ENCODE measurements at places on chromosomes 5 and 9. TPM values are rescaled to one million over a fixed set of nuclear protein-coding genes. Genes with fewer than 3 reads are reported as not detected.

The MYO10 gene
- 23.1 TPM for total RNA-seq

The NUTM2F gene
- not detected for total RNA-seq

The SLC6A19 gene
- not detected for total RNA-seq

The ZNF883 gene
- total RNA-seq: 18.4 TPM

The IFNA2 gene
- total RNA-seq: not detected

The ZNF483 gene
- total RNA-seq: 6.5 TPM

The HARS1 gene
- total RNA-seq: 162 TPM

The LRRC26 gene
- total RNA-seq: 0.98 TPM

The FOXD1 gene
- 2.8 TPM for total RNA-seq

The ARL14EPL gene
- not detected for total RNA-seq

The FLT4 gene
- total RNA-seq: 0.17 TPM

The STXBP1 gene
- total RNA-seq: 402 TPM

The ADCY2 gene
- total RNA-seq: 3.8 TPM

The WNT8A gene
- total RNA-seq: not detected

The MYMK gene
- not detected for total RNA-seq

The RANBP3L gene
- total RNA-seq: not detected

The TBC1D9B gene
- total RNA-seq: 81.8 TPM

The DAB2IP gene
- 32.9 TPM for total RNA-seq

The TESK1 gene
- 28.7 TPM for total RNA-seq

The KIAA0825 gene
- 1.2 TPM for total RNA-seq

The IL17B gene
- 0.88 TPM for total RNA-seq

The SKP2 gene
- total RNA-seq: 47.8 TPM

The CDH9 gene
- 3.6 TPM for total RNA-seq

The CLINT1 gene
- 38.0 TPM for total RNA-seq

The DOK3 gene
- total RNA-seq: 29.2 TPM

The RNF208 gene
- 24.8 TPM for total RNA-seq

The PRELID2 gene
- 4.6 TPM for total RNA-seq

The RASA1 gene
- total RNA-seq: 55.1 TPM

The PCDHGA5 gene
- total RNA-seq: 4.6 TPM

The NME5 gene
- total RNA-seq: 0.71 TPM

The AMBP gene
- total RNA-seq: 0.29 TPM

The ANKRD31 gene
- 0.42 TPM for total RNA-seq

The FOXD4L4 gene
- total RNA-seq: 0.20 TPM

The LMBRD2 gene
- 32.8 TPM for total RNA-seq

The STK32A gene
- 3.2 TPM for total RNA-seq

The PCDHGA12 gene
- 6.1 TPM for total RNA-seq

The BNC2 gene
- 15.2 TPM for total RNA-seq

The OR13F1 gene
- not detected for total RNA-seq

The PCDHB13 gene
- total RNA-seq: 12.7 TPM

The BDP1 gene
- total RNA-seq: 37.0 TPM

The ABHD17B gene
- 41.2 TPM for total RNA-seq

The KCNN2 gene
- total RNA-seq: 2.3 TPM

The FOXD4 gene
- 0.76 TPM for total RNA-seq

The SPATA31A1 gene
- total RNA-seq: 0.15 TPM

The IRX1 gene
- total RNA-seq: 69.3 TPM

The C9orf153 gene
- 0.27 TPM for total RNA-seq

The FOXD4L5 gene
- total RNA-seq: not detected

The STPG3 gene
- not detected for total RNA-seq

The TICAM2 gene
- total RNA-seq: 0.42 TPM

The DDX4 gene
- total RNA-seq: 0.27 TPM

The IL5 gene
- total RNA-seq: not detected

The SLC25A2 gene
- 1.9 TPM for total RNA-seq

The CARD19 gene
- 55.8 TPM for total RNA-seq

The PPP6C gene
- total RNA-seq: 49.1 TPM

The CARD6 gene
- total RNA-seq: not detected
